ENCODE measurements at places on chromosomes 3 and 15.

DNA sequence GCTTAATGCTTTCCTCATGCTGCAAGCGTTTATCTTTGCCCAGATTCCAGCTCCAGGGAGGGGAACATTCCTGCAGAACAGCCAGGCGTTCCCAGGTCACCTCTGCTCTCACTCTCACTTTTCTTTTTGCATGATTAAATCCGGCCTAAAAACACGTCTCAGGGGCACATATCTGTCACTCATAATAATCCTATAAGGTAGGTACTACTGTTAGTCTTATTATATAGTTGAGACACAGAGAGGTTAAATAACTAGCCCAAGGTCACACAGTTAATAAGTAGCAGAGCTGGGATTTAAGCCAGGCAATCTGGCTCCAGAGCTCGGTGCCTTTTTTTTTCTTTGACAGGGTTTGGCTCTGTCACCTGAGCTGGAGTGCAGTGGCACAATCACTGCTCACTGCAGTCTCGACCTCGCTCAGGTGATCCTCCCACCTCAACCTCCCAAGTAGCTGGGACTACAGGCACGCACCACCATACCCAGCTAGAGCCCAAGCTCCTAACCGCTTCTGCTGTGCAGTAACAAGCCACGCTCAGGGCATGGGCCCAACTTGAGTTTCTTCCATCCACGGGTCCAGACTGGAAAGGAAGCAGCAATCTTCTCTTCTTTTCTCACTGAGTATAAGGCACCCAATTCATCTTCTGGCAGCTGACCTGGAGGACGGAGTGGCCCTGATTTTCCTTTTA lies 96.5 kb downstream of the LIPC start:
- no peak for DNase-seq

- DNase-seq: no peak
These were observed 50.1 kb downstream of the SUMF1 start for GRCh38 chr3:4416961-4417360.

DNA sequence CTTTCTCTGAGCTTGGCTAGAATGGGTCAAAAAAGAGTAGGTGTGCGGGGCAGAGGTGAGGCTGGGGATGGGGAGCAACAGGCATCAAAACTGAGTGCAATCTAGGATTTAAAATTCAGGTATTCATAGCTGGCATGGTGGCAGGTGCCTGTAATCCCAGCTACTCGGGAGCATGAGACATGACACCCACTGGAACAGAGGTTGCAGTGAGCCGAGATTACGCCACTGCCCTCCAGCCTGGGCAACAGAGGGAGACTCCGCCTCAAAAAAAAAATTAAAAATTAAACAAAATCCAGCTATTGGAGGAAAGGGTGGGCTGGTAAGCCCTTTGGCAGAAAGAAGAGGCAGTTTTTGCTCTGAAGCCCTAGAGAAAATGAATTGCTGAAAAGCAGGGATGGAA lies 485.8 kb upstream of the PROK2 start:
- no peak for DNase-seq

DNA sequence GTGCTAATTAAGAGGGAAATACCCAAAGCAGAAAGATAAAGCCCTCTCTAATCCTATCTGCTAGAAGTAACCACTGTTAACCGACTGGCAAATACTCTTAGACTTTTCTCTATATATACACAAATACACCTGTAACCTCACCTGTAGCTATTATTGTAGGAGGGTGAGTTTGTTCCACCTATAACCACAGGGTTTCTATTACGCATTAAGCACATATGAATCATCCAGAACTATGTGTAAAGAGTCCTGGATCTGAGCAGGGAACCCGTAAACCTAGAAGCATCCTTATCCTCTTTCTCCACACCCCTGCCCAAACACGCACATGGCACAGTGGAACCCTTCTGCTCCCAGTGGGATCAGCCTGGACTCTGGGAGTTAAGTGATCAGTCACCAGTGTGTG lies 172.8 kb upstream of the C2CD4B start:
- no peak for DNase-seq

GRCh38 chr3:24614359-24614758 lies 119.7 kb upstream of the THRB start:
- DNase-seq: no peak

- DNase-seq: peak; percentile 38
These were observed 23.3 kb downstream of the GRIP2 start for GRCh38 chr3:14516738-14517345.

DNA sequence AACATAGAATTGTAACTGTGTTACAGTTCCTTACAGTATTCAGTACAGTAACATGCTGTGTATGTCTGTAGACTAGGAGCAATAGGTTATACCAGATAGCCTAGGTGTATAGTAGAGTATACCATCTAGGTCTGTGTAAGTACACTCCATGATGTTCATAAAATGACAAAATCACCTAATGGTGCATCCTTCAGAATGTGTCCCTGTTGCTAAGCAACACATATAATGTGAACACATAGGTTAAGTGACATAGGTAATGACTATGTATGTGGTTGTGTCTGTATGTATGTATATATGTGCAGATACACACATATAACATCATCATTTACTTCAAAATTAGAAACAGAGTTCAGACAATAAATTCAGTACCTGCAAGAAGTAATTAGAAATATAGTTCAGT lies 146.8 kb upstream of the GAP43 start:
- no peak for DNase-seq

DNA sequence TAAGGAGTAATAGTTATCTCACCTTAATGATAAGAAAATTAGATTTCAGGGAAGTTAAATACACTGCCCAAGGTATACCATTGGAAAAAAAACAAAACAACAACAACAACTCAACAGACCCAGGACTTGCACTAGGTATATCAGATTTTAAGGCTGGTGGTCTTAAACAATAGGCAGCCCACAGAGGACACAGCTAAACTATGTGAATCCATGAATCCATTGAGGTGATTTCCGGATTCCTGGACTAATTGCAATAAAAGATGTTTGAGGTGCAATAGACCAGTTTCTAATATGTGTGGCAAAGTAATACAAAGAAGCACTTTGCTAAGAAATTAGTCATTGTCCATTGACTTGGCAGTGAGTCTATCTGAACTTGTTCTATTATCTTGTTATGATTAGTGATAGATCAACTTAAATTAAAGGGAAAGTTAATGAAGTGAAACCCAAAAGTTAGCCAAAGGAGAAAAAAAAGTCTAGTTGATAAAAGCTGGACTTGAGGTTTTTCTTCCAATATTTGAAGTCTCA lies 60.9 kb upstream of the MAGI1 start:
- no peak for DNase-seq

- DNase-seq: peak; percentile 70
These were observed 35.8 kb downstream of the MGLL start for GRCh38 chr3:127786353-127787070.

DNA sequence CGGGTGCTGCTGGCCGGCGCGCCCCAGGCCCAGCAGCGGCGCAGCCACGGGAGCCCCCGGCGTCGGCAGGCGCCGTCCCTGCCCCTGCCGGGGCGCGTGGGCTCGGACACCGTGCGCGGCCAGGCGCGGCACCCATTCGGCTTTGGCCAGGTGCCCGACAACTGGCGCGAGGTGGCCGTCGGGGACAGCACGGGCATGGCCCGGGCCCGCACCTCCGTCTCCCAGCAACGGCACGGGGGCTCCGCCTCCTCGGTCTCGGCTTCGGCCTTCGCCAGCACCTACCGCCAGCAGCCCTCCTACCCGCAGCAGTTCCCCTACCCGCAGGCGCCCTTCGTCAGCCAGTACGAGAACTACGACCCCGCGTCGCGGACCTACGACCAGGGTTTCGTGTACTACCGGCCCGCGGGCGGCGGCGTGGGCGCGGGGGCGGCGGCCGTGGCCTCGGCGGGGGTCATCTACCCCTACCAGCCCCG lies 777 bp downstream of the LOXL1 start:
- peak; percentile 91 for DNase-seq

- no peak for DNase-seq
These were observed 202.2 kb downstream of the OPA1 start for GRCh38 chr3:193795062-193795690.

GRCh38 chr3:28867836-28868235 lies 413.0 kb upstream of the RBMS3 start:
- no peak for DNase-seq

DNA sequence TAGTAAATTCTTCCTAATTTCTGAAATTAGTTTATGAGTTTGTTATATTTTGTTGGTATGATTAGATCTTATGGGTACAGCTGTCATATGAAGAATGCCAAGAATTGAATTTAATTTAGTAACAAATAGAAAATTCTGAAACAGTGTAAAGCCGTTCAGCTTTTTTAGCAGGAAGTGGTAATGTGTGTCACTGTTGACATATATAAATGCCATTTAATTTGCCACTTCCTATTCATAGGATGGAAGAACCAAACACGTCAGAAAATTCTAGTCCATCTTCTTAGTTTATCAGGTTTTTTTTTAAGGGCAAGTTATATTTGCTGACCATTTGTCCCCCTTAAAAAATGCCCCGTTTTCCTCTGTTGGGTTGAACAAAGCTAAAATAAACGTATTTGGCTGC lies 43.0 kb downstream of the RAB8B start:
- DNase-seq: no peak

DNA sequence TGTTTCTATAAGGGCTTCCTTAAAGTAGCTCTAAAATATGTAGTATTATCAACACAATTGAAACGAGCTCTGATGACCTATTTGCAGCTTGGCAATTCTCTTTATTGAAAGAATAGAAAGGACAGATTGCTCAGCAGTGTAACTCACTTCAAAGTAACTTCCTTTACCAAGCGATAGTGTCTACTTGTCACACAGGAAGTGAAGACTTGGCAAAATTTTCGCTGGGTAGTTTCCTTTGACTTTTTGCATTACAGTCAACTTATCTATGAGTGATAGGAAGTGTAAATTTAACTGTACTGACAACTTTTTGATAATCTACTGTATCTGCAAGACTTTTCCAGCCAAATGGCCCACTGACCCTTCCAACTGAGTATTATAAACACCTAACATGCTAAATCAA lies 22.8 kb downstream of the SLC9A9 start:
- no peak for DNase-seq

GRCh38 chr3:43260412-43260811 lies 25.9 kb upstream of the SNRK start:
- DNase-seq: no peak

GRCh38 chr15:76974456-76975036 lies 20.4 kb upstream of the PSTPIP1 start:
- no peak for DNase-seq

DNA sequence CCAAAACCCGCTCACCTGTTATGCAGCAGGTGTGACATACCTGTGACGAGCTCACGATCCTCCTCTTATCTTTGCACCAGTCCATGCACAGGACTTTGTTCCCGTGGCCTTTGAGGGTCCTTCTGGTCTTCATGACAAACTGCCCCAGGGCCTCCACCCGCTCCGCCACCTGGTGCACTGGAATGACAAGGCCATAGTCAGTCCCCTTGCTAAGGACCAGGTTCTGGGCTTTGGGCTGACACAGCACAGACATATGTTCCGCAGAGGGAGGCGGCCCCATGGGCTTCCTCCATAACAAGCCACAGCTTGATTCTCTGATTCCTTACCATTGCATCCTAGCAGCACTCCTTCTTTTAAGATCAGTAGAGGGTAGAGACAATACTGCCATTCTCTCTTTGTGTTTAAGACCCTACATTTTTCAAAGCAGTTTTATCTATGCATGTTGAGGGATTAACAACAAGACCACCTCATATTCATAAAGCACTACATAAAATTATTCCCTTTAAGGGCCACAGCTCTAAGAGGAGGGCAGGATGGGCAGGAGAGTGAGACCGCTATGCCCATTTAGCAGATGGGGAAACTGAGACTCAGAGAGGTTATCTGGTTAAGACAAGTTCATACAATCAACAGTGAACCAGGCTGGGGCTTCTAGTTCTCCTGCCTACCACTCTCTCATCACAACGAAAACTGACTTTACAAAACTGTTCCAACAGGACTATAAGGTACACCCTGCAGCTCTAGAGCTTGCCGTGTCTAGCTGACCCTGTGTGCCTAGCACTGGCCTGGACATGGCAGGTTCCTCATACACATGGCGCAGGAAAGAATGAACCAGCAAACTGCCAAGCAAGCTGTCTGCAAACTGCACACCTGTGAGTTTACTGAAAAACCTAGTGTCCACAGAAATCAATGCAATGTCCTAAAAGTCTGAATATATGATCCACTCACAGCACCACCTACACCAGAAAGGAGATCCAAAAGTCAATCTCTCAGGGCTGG lies 37.0 kb downstream of the GNB5 start:
- no peak for DNase-seq

- no peak for DNase-seq
These were observed 1111.2 kb downstream of the TUSC7 start for GRCh38 chr3:117820658-117821299.

GRCh38 chr3:21484057-21484827 lies 266.8 kb downstream of the ZNF385D start:
- no peak for DNase-seq

- no peak for DNase-seq
These were observed 3.6 kb downstream of the OXSR1 start for GRCh38 chr3:38169027-38169317.

GRCh38 chr15:88431441-88431840 lies 35.7 kb downstream of the MRPL46 start:
- no peak for DNase-seq

DNA sequence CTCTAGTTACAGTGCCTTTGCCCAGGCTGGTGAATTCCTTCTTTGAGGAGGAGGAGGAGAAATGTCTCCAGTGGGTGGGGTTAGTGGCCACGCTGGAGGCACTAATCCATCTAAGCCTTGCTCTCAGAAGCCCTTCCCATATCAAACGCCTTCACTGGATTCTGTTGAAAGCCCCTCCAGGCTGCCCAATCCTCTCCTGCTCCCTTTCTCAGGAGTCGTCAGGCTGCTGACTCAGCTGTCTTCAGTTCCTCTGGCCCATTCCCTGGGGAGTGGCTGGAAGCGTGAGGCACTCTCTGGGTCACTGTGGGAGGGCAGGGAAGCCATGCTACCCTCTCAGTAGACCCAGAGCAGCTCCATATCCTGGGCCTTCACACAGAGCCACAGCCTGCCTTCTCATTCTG lies 2.7 kb downstream of the AP2M1 start:
- DNase-seq: peak; percentile 61

DNA sequence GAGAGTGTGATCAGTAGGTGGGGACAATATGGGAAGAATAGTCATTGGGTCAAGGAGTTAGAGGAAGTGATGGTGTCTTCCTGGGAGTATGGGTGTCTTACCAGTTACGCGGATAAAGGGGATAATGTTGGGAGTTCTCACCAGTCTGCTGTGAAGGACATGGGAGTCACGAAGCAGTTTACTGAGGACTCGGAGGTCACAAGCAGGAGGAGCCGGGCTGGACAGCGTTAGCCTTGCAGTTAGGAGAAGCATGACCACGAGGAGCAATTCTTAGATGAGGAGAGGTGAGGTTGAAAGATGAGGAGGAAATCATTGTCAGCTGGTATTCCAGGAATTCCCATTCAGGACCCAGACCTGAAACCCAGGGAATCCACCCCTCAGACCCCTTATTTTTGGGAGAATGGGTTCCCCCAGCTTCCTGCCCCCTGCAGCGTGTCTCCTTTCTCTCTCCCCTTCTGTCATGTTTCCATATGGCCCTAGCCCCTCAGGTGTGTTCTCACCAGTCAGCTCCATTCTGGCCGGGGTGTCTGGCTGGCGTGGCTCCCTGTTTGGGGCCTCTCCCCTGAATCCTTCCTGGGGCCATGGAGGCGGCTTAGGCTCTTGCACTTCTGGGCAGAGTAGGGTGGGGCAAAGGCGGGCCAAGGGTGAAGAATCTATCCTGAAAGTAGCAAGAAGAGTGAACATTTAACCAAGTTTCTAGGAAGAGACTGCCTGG lies 2.1 kb downstream of the THPO start:
- DNase-seq: peak; percentile 53

GRCh38 chr3:193574488-193575070 lies 18.4 kb upstream of the OPA1 start:
- DNase-seq: no peak

All from spleen (tissue), 13 donors.